ENCODE measurements at places on chromosomes 16 and 17.

DNA sequence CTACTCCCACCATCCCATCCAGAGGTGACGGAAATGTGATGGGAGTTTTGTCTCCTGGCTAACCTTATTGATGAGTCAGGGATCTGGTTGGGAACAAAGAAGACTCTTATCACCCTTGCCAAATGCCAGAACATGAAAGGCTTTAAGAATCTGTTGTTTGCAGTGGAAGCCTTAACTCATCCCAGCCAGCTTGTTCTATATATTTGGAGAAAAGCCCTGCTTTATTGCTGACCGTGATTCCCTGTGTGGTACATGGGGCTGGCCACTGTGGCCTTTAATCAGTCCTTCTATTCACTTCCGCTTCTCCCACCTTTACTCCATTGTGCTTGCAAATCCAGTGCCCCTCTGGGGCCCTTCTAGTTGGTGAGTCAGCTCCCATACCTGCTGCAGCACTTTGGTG lies 156.6 kb downstream of the PHKB start:
- DNase-seq = no peak

- DNase-seq = no peak
Observed at GRCh38 chr16:75114179-75114945, 2.2 kb downstream of the LDHD start.

GRCh38 chr17:41919840-41920579 lies 1.3 kb upstream of the ACLY start:
- DNase-seq = no peak

GRCh38 chr17:44198721-44199552 lies 747 bp downstream of the ATXN7L3 start:
- DNase-seq = no peak
